ENCODE measurements at places on chromosomes 3 and 15.

GRCh38 chr15:62150445-62150844 is 14.6 kb downstream of the C2CD4B start:
- DNase-seq: no peak

DNA sequence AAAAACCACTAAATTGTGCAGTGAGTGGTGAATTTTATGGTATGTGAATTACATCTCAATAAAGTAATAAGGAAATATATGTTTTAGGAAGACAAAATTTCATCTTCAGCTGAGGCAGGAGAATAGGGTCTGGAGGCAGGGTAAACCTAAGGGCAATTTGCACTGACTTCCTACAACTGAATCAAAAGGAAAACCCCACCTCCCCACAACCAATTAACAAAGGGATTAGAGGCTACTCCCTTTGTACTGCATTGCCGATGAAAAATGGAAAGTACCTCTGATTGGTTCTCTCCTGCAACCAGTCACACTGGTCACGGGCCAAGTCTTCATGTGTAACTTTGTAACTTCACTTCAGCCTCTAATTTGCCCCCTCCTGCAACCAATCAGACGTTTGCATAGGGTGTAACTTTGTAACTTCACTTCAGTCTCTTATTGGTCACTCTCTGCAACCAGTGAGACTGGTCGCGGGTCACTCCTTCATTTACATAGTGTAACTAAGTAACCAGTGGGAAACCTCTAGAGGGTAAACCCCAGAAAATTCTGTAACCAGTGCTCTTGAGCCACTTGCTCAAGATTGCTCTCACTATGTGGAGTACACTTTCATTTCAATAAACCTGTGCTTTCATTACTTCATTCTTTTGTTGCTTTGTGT is 244.5 kb downstream of the CNTN4 start:
- DNase-seq: no peak

GRCh38 chr3:31993843-31994242 is 12.3 kb downstream of the ZNF860 start:
- DNase-seq: no peak

- no peak for DNase-seq
These were observed 60.9 kb downstream of the TLNRD1 start for GRCh38 chr15:81061490-81062253.

- DNase-seq: no peak
These were observed 45.9 kb upstream of the ACTC1 start for GRCh38 chr15:34841262-34841725.

DNA sequence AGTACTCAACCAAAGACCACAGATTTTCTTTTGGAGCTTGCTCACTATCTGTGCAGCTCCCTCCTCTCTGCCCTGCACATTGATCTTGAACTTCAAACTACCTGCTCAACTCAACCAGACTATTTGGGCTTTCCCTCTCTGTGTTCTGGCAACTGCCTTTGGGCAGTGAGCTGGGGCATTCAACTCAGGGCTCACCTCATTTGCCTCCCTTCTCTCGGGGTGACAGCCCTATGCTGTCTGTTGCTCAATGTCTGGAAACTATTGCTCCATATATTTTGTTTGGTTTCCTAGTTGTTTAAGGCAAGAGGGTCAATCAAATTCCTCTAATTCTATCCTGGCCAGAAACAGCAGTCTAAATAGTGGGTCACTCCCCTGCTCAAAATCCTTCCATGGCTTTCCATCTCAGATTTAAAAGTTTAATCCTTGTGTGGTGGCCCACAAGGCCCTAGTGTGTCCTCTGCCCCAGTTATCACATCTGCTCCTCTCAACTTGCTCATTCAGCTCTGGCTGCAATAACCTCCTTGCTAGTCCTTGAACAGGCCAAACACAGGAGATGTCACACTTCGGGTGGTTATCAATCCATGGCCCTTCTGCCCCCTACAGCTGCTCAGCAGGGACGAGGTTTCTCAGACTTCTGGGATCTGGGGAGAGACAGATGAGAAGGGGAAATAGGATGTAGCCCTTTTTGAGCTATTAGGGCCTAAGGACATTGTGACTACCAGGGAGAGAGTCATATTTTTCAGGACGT is 67.8 kb downstream of the SNRK start:
- DNase-seq: no peak

- no peak for DNase-seq
These were observed 775.4 kb downstream of the ROBO1 start for GRCh38 chr3:78992400-78992799.

- DNase-seq: no peak
These were observed 35.2 kb upstream of the LAMP3 start for GRCh38 chr3:183197734-183198133.

DNA sequence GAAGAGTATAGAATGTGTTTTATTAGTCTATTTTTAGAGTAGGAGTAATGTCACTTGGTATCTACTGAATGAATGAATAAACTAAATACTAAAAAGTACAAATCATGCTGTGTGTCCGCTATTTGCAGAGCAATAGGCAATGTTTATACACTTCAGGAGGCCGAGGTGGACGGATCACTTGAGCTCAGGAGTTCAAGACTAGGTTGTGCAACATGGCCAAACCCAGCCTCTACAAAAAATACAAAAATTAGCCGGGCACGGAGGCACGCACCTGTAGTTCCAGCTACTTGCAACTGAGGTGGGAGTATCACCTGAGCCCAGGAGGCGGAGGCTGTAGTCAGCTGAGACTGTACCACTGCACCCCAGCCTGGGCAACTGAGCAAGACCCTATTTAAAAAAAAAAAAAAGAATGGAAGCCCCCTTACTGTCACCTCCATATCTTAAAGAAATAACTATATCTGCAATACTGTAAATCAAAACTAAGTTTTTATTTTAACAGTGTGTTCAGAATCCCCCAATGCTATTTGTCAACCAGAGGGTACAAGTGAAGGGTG is 98.4 kb downstream of the DHX30 start:
- DNase-seq: no peak

DNA sequence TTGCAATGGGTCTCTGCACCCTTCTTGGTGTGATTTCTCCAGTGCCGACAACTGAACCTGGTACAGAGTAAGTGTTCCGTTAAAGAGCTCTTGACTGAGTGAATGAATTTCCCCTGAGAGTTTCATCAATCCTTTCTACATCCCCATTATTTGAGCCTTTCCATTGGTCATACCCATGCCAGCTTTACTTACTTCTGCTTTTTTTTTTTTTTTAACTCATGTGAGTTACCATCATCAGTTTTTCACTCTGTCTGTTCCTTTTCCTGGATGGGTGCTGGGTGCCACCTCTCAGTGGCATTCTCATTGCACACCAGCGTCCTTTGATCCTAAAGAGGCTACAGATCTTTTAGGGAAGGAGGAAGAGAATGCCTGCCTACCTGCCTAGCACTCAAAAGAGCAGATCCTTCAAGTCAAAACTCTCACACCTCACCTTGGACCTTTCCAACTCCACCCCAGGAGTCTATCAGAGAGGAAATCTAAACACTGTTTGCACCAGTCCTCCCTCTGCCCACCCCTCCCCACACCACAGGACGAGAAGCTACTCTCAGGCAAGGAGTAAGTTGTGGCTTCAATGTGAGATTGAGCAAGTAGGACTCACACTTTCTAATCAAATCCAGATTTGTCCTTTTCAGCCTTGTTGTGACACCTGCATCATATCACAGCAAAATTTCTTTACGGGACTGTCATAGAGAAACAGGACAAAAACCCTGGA is 13.1 kb upstream of the USP3 start:
- no peak for DNase-seq

- no peak for DNase-seq
These were observed 68.4 kb upstream of the GALNT15 start for GRCh38 chr3:16106050-16106449.

GRCh38 chr3:69087030-69087791 is 2.5 kb downstream of the ARL6IP5 start:
- no peak for DNase-seq

- peak; percentile 57 for DNase-seq
These were observed at the start of gene CFAP91 for GRCh38 chr3:119702530-119703527. TSS of gene CFAP91 (plus strand) at chr3:119703022. CDS start at chr3:119703099, 77 bp downstream.

DNA sequence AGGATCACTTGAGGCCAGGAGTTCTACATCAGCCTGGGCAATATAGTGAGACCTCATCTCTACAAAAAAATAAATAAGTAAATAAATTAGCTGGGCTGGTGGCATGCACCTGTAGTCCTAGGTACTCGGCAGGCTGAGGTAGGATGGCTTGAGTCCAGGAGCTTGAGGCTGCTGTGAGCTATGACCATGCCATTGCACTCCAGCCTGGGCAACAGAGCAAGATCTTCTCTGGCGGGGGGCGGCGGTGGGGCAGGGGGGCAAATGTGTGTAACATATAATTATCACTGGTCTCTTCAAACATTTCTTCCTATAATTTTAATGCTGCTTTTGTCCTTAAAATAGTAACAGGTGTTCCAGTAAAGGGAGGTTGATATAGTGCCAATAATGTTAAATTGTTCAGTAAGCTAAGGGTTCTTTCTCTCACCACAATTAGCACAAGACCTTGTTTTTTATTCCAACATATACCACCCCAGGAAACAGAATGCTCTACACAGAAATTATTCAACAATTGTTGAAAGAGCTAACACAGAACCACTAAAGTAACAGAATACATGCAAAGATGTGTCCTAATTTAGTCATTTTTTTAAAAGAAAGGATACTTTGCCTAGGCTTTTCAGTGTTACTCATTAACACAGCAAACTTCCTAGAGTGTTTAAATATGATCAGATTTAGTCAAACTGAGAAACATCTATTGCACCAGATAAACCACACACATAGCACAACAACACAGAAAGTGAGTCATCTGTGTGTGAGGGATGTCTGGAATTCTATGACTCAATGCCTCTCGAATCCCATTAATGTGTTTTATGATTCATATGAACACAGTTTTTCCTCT is 29.1 kb downstream of the ANKRD28 start:
- no peak for DNase-seq

GRCh38 chr3:153269730-153270129 is 107.7 kb downstream of the RAP2B start:
- DNase-seq: no peak

- DNase-seq: no peak
These were observed 150.8 kb downstream of the PDZRN3 start for GRCh38 chr3:73473898-73474416.

- DNase-seq: peak; percentile 57
These were observed 73.4 kb downstream of the NUP210 start for GRCh38 chr3:13346481-13347389.

- DNase-seq: no peak
These were observed 36.9 kb upstream of the LRIG1 start for GRCh38 chr3:66537735-66538134.

- no peak for DNase-seq
These were observed 6.7 kb upstream of the SEC11A start for GRCh38 chr15:84722628-84723027.

- no peak for DNase-seq
These were observed 38.6 kb downstream of the RFTN1 start for GRCh38 chr3:16474920-16475319.

DNA sequence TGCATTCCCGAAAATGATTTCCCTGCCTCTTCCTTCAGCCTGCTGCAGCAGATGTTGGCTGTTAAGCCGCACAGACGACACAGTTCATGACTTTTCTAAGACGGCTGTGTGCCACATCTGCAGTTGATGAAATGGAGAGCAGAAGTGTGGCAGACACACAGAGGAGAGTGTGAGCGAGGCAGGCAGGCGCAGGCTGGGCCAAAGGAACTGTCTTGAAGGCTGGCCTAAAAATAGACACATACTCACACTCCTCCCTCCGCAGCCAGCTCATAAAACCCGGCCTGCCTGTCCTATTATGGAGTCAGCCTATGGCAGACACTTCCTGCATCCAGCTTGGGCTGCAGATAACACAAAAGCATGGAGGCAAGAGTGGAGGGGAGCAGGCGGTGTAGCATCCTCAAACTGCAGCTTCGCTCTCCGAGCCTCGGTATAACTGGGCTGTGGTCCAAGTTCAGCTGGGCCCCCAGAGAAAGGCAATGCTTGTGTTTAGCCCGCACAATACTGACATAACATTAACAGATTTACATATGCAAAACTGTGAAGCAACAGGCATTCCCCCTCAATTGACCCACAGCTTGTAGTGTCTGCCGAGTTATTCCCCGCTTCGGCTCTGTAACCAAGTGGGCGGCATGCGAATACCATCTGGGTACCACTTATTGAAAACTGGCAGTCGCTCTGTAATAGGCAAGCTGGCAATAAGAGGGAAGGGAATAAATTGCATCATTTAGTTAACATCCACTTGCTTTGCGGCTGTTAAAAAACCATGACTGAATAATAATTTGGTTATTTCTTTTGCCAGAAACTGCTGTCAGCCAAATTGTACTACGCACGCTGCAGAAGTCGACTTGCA is 40.8 kb downstream of the FOXP1 start:
- DNase-seq: no peak

GRCh38 chr3:57967590-57967989 is 40.6 kb upstream of the FLNB start:
- DNase-seq: no peak

- DNase-seq: peak; percentile 55
These were observed 8.1 kb downstream of the B2M start for GRCh38 chr15:44719293-44719999.

- DNase-seq: no peak
These were observed 67.1 kb downstream of the ARMC8 start for GRCh38 chr3:138254216-138254615.

DNA sequence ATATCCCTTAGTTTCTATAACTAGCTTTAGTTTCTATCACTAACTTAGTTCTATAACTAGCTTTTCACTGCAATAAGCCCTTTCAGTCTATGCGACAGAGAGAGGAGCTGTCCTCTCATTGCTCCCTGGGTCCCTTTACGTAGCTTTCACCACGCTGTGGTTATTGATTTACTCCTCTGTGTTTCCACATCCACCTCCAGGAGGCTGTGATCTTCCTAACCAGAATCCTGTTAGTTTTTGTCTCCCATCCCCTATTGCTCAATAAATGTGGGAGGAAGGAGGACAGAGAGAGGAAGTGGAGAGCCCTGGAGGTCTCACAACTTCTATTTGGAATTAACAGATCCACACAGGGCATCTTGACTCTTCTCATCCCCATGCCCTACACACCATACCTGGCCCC is 1036.1 kb downstream of the MCTP2 start:
- no peak for DNase-seq

DNA sequence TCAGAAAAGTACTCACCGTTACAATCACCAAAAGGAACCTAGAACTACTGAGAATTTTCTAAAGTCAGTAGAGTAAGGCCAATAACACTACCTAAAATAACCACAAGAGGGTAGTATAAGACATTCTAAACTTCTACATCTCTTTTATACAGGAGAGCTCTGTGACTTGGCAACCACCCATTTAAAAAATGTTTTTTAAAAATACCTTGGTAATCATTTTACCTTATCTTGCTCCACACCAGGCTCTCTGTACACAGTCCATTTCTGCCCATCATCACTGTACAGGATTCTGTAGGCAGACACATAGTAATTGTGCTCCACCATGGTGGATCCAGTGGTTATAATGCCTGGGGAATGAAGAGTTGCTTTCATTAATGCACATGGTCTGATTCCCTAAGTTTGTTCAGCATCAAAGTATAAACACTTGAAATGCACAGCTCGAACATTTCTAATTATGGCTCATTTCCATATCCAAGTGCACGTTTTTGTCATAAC is 54.5 kb downstream of the ST3GAL6 start:
- no peak for DNase-seq

- no peak for DNase-seq
These were observed 75.2 kb downstream of the FBXL22 start for GRCh38 chr15:63672369-63672768.

- DNase-seq: no peak
These were observed 270.8 kb upstream of the TOPAZ1 start for GRCh38 chr3:43970920-43971319.
